ENCODE measurements at places on chromosomes 5 and 9.

DNA sequence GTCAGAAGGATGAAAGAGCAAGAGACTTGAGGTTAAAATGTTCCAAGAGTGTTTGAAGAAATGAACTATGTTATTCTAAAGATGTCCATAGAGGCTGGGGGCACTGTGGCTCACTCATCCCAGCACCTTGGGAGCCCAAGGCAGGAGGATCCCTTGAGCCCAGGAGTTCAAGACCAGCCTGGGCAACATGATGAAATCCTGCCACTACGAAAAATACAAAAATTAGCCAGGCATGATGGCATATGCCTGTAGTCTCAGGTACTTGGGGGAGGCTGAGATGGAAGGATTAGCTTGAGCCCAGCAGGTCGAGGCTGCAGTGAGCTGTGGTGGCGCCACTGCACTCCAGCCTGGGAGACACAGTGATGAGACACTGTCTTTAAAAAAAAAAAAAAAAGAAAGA, 2.7 kb downstream of the AOPEP start:
- DNase-seq: no peak

GRCh38 chr9:92739346-92739970, 25.2 kb downstream of the BICD2 start:
- no peak for DNase-seq

DNA sequence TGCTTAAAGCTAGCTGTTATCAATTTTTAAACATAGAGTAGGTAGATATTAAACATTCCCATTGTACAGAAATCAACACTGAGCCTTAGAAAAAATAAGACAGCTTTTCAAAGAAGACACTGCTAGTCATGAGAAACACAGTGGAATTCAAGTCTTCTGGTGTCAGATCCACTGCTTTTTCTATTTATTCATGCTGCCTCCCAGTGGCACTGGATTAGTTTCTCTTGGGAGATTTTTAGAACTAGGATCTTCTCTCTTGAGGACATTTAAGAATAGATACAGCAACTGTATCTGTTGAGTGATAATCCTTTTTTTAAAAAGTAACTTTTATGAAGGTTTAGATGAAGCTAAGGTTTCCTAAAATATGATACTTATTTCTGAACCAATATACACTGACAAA, 1635.4 kb upstream of the C9orf72 start:
- no peak for DNase-seq

GRCh38 chr5:119309326-119309725, 46.5 kb upstream of the TNFAIP8 start:
- DNase-seq: no peak

DNA sequence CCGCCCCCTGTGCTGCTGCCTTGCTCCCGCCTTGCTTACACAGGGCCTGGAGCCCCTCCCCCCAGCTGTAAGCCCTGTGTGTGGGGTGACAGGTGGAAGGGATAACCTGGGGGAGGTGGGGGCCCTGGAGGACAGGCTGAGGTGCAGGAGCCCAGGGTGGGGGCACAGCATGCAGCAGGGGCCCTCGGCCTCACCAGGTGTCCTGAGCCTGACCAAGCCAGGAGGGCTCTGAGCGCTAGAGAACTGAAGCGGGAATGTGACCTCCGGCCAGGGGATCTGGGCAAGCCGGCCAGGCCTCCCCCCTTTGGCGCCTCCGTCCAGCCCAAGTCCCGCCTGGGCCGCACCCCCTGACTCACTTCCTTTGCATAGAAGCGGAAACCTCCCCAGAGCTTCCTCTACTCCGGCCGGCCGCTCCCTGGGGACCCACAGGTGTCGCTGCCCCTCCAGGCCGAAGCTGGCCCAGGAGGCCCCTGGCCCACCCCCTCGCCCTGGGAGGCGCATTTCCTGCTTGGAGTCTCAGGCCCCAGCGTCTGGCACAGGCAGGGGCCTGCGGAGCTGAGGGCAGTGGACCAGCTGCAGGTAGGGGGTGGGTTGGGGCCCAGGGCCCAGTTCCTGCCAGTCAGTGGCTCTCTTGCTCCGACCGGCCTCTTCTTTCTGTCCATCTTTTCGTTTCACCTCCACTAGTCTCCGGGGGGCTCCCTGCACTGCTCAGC, at the start of gene TOR4A:
TSS of gene TOR4A (plus strand) at position 398 of the 713 bp plus-strand sequence. CDS start 964 bp downstream, outside the sequence.
- DNase-seq: no peak

GRCh38 chr5:112604732-112605630, 132.7 kb upstream of the APC start:
- DNase-seq: no peak

- no peak for DNase-seq
These were observed 47.0 kb downstream of the EPB41L4B start for GRCh38 chr9:109273869-109274268.

DNA sequence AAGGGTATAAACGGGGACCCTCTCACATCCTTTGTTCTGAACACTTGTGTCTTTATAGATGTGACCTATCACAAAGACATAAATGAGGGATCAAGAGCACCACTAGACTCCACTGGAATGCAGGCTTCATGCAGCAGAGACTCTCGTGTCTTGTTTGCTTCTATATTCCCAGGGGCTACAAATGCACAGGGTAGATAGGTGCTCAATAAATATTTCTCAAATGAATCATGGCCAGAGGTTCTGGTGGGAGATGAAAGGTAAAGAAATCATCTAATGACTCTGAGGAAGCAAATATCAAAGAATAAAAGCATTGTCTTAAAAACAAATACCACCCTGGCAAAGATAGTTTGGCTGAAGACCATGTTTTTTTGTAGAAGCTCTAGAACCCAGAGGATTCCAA, 6.6 kb downstream of the SLC36A3 start:
- no peak for DNase-seq

- DNase-seq: no peak
These were observed 504.6 kb downstream of the RASEF start for GRCh38 chr9:82558346-82558745.

Data from stimulated activated CD4-positive, alpha-beta T cell treated with anti-CD3 and anti-CD28 coated beads, Interleukin-12 subunit alpha, Interleukin-12 subunit beta, amount 100 ng/mL, for 4 hours (primary cell).